ENCODE measurements at places on chromosomes 16 and 17.

DNA sequence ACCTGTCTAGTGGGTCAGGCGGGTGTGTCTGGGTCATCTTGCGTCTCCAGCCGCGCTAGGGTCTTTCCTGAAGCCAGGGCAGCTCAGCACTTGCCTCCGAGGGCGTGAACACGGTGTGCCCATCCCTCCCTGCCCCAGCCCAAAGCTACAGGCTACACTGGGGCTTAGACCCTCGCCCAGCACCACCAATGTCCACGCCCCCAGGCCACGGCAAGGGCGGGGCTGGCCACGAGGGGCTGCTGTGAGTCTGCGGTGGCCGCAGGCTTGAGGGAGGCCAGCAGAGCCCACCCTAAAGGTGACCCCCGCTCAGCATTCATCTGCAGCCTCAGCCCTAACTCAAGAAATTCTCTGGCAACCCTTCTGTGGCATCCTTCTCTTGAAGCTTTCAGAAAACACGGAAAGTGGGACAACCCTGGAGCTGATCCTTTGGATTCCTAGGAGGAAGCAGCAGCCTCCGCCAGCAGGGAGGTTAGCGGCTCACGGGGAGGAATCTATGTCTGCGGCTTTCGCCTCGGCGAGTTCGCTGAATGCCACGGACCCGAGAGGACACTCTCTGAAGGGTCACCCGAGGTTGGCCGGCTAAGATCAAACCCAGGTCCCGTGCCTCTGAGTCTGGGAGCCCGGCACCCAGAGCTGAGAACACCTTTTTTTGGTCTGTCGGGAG, 41.7 kb downstream of the TIMM22 start:
- no peak for DNase-seq

DNA sequence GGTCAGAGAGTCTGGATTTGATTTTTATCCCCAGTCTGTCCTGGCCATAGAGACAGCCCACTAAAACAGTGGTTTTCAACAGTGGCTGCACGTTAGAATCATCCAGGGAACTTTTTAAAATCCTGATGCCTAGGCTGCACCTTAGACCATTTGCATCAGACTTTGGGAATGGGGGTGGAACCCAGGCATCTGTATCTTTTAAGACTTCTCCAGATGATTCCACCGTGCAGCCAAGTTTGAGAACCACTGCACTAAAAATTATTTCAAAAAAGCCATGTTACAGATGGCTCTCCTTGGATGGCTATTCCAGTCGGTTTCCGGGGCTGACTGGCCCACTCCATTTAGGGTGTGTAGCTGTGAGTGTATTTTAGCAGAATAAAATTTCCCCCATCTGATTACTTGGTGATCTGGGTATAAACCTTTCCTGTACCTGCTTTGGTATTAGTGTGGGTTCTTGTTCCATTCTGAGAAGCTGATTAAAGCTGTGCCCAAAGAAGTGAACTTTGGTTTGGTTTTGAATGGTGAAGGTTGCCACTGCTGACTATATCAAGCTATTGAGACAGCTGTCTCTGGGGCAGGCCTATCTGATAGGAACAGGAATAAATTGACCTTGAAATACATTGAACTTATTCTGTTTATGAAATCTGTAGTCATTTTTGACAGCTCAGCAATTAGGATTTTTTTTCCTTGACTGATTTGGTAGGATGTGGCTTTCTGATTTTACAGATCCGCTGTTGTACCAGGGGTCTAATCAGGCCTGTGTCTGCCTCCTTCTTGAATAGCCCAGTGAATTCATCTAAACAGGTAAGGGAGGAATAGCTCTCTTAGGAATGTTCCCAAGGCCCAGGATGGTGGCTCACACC, 1.3 kb downstream of the ATP5MC1 start:
- DNase-seq: no peak

DNA sequence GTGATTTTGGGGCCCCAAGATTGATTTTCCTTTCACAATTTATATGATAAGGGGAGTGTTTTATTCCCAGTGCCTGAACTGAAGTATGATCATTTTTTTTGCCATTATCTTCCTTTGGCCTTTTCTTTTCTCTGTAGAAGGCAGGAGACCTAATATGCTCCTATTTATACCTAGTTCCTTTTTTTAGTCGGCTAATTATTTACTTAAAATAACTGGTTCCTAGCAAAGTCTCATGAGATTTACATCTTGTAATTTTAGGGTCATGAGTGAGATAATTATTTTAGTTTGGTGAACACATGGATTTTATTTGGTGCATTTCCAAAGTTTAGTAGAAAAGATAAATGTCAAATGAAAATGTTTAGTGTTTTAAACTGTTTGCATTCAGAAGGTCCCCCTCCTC, 24.8 kb downstream of the SEC14L1 start:
- DNase-seq: no peak

DNA sequence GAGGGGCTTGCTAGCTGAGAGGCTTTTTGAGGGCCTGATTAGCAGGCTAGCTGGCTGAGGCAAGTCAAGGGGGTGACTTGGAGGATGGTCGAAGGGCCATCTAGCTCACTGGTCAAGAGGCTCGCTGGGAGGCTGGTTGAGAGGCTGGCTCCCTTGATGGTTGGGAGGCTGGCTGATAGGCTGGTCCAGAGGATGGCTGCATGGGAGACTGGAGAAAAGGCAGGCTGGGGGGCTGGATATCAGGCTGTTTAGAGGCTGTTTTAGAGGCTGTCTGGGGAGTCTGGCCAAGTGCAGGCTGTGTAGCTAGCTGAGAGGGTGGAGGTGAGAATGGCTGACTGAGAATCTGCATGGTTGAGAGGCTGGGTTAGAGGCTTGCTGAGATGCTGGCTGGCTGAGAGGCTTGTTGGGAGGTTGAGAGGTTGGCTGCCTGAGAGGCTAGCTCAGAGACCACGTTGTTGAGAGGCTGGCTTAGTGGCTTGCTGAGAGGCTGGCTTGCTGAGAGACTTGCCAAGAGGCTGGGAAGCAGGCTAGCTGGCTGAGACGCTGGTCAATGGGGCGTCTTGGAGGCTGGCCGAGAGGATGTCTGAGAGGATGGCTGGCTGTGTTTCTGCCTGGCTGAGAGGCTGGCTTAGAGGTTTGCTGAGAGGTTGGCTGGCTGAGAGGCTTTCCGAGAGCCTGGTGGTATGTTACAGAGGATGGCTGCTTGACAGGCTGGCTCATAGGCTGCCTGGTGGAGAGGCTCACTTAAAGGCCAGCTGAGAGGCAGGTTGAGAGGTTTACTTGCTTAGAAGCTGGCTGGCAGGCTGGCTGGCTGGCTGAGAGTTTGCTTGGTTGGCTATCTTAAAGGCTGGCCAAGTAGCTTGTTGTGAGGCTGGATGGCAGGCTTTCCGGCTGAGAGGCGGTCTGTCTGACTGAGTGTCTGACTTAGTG, 36.6 kb upstream of the ACSM2B start:
- DNase-seq: no peak

GRCh38 chr17:69749911-69750310, 325.1 kb upstream of the KCNJ16 start:
- DNase-seq: no peak

Data from EL (cell line).